Right lobe of liver (tissue), 6 donors: ENCODE measurements at places on chromosomes 6 and 20.

DNA sequence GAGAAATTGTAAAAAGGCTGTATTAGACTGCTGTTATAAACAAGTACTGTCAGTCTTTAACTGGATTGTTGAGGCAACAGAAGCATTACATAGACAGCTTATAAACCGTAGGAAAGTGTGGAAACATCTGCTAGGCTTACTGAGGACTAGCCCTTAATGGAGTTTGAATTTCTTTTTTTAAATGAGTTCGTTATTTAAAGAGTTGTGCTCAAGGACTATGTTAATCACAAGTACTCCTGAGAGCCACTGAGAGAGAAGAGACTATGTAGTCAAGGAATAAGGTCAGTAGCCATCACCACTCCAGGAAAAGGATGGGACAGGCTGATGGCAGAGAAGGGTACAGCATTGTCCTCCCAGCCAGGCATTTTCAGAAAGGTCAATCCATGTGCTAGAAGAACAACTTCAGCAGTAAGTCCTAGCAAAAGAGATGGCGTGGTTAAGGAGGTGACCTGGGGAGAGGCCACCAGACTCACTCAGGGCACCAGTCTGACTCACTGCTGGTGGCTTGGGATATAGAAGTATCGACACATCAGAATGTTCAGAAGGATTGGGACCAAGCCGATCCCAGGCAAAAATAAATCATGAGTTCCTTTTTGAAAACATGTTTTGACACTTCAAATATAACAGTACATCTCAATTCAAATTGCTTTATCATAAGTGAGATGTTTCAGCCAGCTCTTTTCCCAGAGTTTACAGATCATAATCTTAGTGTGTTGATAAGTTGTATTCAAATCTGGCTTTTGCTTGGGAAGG, 6.4 kb downstream of the RPS12 start:
- DNase-seq, result no peak

DNA sequence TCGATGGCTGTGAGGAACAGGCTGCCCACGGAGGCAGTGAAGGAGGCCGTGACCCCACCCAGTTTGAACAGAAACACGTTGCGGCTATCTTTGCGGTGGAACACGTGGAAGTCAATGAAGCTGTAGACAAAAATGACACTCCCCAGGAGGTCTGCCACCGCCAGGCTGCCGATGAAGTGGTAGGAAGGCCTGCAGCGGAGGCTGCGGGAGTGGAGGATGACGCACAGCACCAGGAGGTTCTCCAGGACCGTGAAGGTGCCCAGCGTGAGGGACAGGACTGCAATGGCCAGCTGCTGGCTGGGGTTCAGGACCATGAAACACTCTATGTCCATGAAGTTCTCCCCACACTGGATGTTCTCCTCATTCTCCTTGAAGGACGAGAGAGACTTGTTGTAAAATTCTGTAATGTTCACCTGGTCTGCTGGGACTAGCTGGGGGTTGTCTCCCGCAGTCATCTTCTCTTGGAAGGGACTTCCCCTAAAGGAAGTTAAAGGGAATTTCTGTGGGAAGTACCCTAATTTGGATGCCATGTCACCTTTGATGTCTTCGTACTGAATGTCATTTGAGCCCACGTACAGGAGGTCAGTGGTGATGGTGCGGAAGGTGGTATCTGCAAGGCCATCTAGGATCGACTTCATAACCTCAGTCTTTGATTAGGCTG, 21.4 kb downstream of the CNR1 start:
- DNase-seq, result no peak

- DNase-seq, result no peak
These were observed 9.0 kb downstream of the POLH start for GRCh38 chr6:43584892-43585570.

- DNase-seq, result no peak
These were observed 624.7 kb upstream of the NOX3 start for GRCh38 chr6:156080371-156080770.

DNA sequence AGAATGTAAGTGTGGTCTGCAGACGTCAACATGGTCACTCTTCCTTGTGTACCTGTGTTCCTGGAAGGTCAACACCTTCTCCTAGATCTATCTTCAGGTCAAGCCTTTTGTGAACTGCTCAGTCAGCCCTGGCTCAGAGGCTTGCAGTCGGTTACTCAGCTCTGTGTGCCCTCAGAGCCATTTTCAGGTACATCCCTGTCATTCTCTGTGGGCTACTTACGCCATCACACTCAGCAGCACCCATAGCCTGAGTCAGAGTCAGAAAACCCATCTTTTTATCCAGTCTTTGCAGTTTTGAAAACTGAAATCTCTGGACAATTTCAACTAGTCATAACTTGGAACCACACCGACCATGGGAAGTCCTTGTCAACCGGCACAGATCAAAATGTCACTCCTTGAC, 35.3 kb downstream of the TGM3 start:
- peak; percentile 17 for DNase-seq

DNA sequence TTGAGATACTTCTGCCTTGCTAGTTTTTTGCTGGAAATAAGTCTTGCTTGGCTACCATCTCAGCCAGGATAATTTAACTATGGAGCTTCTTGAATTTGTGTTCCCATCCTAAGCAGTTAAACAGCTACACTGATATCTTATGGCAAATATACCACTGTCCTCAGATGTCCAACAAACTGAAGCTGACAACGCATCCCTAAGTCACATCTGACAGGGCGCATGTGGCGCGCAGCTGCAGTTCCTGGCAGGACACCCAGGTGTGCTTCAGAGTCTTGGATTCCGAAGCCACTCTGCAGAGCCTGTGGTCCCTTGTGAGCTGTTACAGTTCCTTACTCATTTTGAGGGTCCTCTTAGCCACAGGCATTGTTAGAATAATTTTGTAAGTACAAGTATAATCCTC, 127.9 kb downstream of the WDR27 start:
- no peak for DNase-seq

DNA sequence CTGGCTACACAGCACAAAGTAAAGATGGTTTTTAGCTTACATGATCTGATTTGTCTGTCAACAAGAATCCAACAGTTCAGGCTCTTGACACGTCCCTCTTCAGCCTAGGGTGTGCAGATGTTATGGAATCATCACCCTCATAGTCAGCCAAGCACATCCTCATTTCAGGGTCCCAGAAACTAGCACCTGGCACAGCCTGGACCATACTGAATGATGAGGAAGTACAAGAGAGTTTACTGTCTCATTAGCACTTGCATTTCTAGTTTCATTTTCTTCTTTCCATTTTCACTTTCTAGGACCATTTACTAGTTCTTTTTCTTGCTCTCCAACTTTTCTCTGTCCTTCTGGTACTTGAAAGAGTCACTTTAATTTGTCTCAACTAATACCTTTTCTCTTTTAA, 6.5 kb downstream of the RIPOR2 start:
- no peak for DNase-seq

DNA sequence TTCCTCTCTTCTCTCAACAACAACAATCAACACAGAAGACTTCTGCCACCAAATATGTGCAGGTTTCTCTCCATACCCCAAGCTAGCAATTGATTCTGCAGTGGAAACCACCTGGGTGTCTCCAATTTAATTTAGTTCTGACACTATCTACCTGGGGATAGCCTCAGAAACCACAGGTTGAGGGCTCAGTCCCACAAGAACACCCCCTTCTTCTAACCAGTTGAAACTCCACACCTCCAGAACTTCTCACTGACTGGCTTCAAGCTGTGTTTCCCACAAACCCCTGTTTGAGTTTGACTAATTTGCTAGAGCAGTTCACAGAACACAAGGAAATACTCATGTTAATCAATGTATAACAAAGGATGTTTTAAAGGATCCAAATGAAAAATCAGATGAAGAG, 52.5 kb upstream of the SPTLC3 start:
- DNase-seq, result no peak

DNA sequence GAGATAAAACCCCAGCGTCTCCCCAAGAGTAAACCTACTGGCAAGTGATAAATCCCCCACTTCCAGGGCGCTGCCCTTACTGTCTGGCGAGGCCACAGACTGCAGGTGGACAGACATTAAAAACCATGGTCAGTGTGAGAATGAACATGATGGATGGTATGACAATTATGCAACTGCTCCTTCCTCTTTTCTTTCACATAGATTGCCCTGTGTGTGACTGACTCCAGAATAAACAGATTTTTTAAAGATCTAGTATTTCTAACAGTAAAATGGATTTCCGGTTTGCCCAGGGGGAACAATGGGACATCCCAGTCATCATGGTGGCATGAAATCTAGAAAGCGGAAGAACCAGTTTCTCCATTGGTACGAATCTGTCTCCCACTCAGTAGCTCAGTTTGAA, 153.7 kb downstream of the FOXC1 start:
- no peak for DNase-seq

DNA sequence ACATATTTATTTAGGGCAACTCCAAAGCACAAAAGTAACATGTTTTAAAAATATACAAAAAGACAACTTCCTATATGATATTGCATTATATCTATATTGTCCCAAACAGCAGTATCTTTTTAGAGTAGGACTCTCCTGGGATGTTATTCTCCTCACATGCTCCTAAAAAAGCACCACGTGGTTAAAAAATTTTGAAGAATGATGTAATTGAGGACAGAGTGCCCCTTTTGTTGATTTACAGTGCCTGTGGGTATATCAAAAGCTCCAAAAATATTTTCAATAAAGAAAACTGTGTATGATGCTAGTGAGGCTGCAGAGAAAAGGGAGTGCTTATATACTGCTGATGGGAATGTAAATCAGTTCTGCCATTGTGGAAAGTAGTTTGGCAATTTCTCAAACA, 130.3 kb upstream of the HDAC2 start:
- DNase-seq, result no peak

DNA sequence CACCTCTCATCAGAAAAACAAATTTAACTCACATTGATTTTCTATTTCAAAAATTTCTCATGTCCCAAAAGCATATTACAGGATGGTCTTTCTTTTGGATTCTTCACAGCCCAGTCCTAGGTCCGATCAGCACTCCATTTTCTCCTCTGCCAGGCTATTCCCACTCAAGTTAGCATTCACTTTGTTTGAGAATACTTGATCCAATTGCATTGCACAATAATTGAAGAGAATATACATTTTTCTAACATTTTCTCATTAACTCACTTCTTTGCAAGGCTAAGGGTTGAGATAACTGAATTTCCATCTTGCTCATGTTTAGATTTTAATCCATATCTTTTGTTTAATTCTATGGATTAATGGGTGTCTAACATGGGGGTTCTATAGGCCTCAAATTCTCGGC, 716.1 kb downstream of the QKI start:
- DNase-seq, result no peak
